ENCODE measurements at places on chromosomes 4 and X.

- no peak for DNase-seq
Measured at GRCh38 chr4:174672276-174672675, 150.0 kb upstream of the HPGD start.

GRCh38 chrX:72498782-72499181, 73.9 kb downstream of the HDAC8 start:
- no peak for DNase-seq

- DNase-seq = no peak
Measured at GRCh38 chr4:8847764-8848163, 23.9 kb downstream of the HMX1 start.

DNA sequence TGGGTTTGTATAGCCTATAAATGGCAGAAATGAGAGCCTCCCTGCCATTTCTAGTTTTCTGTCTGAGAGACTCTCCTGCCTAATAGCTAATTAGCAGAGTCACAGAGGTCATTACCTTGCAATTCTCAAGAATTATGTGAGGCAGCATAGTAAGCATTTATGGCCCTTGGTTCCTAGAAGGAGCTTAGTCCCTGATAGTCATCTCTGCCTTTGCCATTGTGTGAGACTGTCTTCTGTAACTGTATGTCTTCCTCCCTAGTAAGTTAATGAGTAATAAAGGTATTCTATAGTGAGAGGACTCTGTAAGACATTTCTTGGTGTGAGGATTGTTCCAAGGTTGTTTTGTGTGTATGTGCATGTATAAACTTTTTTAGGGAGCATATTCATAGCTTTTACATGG, 108.7 kb downstream of the AR start:
- no peak for DNase-seq

- no peak for DNase-seq
Measured at GRCh38 chrX:131821945-131822622, 201.0 kb upstream of the STK26 start.

DNA sequence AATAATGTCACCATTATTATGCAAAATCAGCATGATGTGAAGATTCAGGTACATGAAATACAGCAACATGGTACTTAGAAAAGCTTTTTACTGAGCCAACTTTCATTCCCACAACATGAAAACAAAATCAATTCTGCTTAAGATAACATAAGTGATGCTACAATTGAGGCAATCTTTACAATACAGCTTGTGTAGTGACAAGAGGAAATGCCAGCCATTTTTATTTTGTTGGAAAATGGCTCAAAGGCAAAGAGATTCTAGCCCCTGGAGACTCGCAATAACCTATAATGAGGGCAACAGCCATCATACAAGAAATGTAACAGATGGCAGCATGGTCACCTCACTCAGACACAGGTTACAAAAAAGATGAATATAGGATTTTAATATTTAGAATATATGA, 560.4 kb downstream of the SPOCK3 start:
- no peak for DNase-seq

DNA sequence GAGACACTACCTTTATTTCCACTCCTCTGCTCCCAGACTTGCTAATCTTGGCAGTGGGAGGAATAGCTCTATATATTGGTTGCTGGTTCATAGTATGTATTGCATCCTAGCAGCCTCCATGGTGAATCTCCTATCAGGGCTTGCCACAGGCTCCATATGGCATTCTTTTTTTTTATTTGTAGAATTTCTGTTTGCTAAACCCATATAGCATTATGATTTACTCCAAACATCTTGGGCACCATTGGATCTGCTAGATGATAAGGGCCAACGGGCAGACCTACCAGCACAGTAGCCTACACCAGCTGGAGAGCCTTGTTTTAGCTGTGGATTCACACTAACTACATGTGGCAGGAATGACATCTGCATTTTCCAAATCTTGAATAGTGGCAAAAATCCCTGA, 6.9 kb downstream of the SMIM10 start:
- DNase-seq = no peak

GRCh38 chr4:3387943-3388361, 53.8 kb upstream of the HGFAC start:
- DNase-seq = no peak

GRCh38 chr4:109969087-109969486, 56.4 kb downstream of the EGF start:
- DNase-seq = no peak

DNA sequence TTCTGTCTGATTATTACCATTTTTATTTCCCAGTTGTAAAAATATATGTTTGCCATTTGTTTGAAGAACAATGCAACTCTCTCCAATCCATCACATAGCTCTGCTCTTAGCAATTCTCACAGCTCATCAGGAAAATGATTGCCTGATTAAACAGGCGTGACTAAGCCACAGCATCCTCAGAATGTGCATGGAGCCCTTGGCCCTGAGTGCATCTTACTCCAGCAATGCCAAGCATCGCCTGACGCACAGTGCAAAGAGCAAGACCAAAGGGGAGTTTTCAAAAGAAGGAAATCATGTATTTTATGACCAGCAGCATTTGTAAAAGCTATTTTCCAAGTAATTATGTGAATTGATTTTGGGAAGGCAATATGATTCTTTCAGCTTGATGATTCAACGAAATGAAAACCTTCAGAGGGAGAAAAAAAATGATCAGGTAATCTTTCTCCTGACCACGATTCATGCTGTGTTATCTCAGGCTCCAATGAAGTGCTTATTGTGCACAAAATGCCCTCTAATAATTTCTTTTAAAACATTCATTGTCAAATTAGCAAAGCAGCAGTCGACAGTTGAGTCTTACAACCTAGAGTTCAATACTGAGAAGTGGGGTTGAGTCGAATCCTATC, 138.0 kb upstream of the FAM9B start:
- DNase-seq = no peak

DNA sequence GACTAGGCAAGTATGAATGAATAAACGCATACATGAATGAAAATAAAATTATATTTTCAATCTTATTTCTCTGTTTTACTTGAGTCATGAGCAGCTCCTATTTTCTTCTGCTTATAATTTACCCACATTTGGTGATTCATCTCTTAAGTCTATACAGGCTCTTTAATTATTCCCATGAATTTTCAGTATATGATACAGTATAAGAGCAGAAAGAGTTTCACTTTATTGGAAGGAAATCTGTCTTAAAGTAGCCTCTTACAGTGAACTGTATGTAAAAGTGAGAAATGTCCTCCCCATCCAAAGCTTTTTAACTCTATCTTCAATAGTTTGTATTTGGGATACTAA, 50.8 kb downstream of the TMEM165 start:
- DNase-seq = no peak

- DNase-seq = no peak
Measured at GRCh38 chr4:93918856-93919255, 90.3 kb downstream of the ATOH1 start.

DNA sequence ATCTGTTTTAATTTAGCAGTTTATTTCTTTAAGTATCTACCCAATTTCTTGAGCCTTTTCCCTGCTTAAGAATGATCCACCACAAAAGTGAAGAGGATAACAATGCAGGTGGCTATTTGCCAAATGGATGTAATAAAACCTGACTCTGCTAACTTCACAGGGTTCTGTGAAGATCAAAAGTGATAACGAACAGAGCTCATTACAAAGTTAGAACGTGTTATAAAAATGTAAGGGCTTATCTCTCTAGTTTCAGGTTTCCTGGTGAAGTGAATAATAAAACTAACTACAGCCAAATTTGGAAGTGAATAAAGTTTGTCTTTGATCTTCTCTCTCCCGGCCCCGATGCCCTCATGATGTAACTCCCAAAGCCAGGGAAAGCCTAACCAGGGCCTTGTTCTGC, 497.9 kb downstream of the SMARCA1 start:
- no peak for DNase-seq

DNA sequence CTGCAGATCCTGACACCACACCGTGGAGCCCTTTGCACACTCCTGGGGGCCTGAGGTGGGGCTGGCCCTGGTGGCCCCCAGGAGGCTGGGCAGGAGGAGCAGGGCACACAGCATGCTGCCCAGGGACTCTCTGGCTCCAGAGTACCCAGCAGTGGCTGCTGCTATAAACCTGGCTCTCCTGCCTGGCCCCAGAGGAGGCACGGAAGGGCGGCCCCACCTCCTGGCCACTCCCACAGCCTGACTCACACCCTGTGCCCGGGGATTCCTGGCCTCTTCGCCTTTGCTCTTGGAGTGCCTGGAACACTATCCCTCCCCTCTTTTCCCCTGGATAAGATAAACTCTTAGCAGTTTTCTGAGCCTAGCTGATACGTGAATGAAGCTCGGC, at the start of gene PSAPL1:
TSS of gene PSAPL1 (minus strand) at position 165 of the 385 bp plus-strand sequence. CDS start at position 114, 51 bp downstream.
- DNase-seq = no peak

GRCh38 chrX:133516686-133517085, 101.4 kb upstream of the GPC4 start:
- DNase-seq = no peak

- DNase-seq = peak; percentile 6
Measured at GRCh38 chr4:2714061-2714770, 41.9 kb downstream of the TNIP2 start.

GRCh38 chrX:54865208-54865607, 55.4 kb upstream of the TRO start:
- DNase-seq = no peak

DNA sequence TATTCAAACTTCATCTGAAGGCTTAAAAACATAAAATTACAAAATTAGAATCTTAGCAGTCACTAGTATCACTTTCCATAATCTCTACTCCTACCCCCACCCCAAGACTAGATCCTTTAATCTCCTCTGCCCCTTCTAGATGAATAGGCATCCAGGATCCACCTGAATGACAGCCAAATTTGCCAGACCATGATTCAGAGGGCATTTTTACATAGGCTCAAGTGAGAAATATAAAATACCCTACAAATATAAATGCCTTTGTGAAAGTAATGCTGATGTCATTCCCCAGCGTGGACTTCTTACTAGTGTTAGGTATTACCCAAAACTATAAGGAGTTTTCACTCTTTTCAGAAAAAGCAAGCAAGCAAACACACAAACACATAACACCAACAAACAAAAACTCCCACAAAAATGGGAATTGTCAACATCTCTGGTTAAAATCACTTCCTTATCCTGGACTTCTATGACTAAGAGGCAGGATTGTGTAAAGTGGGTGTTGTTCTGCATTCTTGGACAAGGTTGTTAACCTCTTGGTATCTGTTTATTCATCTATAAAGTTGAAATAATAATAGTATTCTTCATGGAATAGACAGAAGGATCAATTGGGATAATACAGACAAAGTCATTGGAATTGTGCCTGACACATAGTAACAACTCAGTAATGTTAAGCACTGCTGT, 51.3 kb upstream of the TMPRSS11F start:
- no peak for DNase-seq

DNA sequence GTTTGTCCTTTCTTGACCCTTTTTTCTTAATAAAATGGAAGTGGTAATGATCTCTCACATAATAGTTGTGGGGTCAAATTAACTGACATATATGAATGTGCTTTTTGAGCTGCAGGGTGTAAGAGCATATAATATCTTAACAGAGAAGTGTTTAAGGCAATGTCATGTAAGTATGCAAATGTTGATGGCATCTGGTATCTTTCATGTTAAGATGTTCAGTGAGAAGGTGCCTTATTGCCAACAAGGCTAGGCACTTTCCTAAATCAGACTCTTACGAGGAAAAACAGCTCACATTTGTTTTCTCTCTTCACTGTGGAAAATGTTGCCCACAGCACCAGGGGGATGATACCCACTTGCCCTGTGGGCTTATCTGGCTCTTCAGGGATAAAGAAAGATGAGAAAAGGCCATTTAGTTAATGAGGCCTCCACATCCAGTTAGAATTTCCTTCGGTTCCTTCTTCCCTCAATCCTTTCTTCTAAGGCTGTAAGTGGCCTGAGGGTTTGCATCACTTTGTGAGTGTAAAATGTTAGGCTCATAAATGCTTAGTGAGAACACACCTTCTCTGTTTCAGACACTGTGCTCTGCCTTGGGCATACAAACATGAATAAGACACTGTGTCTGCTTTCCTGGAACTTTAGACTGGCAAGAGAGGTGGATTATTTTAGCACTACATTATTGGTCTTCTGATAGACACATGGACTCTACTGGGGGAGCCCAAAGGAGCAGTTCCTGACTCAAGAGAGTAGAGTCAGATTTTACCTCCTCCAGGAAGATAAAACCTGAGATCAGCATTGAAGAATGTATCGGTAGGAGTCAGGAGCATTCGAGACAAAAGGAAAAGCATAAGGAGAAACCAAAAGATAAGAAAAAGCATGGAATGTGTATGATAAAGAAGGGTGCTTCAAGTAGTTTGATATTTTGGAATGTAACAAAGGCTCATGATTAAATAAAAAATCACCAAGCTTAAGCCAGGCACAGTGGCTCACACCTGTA, 135.5 kb downstream of the SOWAHB start:
- DNase-seq = no peak

GRCh38 chrX:125620715-125621587, 301.3 kb downstream of the TEX13C start:
- no peak for DNase-seq

GRCh38 chrX:116667346-116668134, 204.8 kb upstream of the CT83 start:
- DNase-seq = no peak

- no peak for DNase-seq
Measured at GRCh38 chrX:110132450-110133114, 129.7 kb downstream of the TMEM164 start.

GRCh38 chr4:142404191-142404611, 441.9 kb downstream of the INPP4B start:
- DNase-seq = no peak

- DNase-seq = no peak
Measured at GRCh38 chr4:185246453-185246852, 37.1 kb downstream of the SNX25 start.

- no peak for DNase-seq
Measured at GRCh38 chr4:106687026-106687425, 318.4 kb upstream of the GIMD1 start.

- peak; percentile 60 for DNase-seq
Measured at GRCh38 chrX:49186125-49187027, at the start of gene PRICKLE3. PRICKLE3 (minus strand) TSS chrX:49186373; CDS start chrX:49186297, 76 bp downstream.

DNA sequence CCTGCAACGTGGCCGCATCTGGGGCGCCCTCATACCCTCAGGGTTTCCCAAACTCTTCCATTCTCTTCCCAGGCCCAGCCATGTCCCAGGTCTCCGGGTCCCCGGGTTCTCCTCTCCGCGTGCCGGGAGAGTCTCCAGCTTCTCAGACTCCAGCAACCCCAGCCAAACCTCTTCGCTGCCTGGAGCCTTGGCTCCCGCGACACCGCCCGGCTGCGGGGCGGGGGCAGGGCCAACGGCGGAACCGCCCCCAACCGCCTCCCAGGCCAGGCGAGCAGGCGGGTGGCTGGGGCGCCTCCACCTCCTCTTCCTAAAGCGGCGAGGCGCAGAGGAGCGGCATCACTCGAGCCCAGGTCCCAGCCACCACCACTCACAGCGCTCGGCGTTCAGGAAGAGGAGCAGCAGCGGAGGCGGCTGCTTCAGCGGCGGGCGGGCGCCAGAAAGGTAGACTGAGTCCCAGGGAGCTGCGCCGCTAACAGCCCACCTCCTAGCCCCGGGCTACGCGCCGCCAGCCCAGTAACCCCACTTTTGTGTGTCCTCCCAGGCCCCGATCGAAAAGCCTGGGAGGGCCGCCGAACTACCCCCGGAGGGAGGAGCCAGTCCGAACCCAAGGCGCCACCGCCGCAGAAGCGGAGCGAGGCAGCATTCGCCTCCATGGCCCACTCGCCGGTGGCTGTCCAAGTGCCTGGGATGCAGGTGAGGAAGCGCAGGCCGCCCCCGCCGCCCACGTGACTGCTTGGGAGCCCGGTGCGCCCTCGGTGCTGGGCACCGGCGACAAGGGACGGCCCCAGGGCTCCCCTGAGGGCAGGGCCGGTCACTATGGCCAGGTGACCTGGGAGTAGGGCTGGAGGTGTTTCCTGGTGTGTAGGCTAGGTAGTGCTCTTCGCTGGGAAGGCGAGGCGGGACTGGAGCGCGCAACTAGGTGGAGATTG, at the start of gene STK26:
TSS of gene STK26 (plus strand) at position 336 of the 929 bp plus-strand sequence. CDS start at position 652, 316 bp downstream.
- peak; percentile 70 for DNase-seq
